MG63 (cell line): ENCODE measurements at places on chromosomes 3 and 15. TPM values are rescaled to one million over a fixed set of nuclear protein-coding genes. Genes with fewer than 3 reads are reported as not detected.

The PLD1 gene
- total RNA-seq, result 2.8 and 3.2 TPM in 2 replicates

The CIB1 gene
- total RNA-seq, result 48.7 and 158 TPM in 2 replicates

GRCh38 chr15:45021348-45021747 is 1.6 kb upstream of the SORD start:
- peak; percentile 33 for DNase-seq

GRCh38 chr3:67431887-67432286 is 222.5 kb downstream of the SUCLG2 start:
- no peak for DNase-seq

DNA sequence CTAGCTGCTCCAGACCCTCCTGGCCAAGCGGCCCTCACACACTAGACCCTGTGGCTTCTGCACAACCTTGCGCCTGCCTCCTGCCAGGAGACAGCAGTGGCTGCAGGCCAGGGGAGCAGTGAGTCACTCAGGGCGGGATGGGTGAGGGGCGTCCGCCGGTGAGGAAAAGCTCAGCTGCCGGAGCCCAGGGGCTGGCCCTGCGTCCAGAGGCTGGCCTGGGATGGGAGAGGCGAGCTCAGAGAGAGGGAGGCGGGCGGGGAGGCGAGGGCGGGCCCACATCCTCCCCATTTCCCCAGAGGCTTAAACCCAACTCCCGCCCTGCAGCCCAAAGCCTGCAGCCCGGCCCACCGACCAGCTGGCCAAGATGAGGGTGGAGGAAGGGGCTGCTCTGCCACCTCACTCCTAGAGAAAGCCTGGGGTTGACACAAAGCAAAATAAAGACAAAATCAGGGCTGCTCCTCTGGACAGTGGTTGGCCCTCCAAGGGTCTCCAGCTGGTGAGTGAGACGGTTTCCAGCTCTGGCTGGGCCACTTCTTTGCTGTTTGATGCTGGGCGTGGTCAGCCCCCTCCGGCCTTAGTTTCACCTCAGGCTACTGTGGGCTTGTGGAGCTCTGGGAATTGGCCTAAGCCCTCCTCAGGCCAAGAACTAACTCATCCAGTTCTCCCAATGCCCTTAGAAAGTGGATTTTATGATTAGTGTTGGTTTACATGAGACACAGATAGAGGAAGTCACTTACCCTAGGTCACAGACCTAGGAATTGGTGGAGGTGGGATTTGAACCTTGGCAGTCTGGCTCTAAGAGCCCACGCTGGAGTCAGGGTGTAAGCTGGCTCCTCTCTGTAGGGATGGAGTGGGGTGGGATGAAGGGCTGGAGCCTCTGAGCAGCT is 50.6 kb downstream of the IQSEC1 start:
- peak; percentile 94 for DNase-seq
